ENCODE measurements at places on chromosomes 7 and 10.
A peak's percentile ranks its signal among the peaks of the same experiment; 100 is the strongest.

- DNase-seq = peak; percentile 60
Measured at GRCh38 chr7:108459922-108460551, 3.8 kb upstream of the NRCAM start.

DNA sequence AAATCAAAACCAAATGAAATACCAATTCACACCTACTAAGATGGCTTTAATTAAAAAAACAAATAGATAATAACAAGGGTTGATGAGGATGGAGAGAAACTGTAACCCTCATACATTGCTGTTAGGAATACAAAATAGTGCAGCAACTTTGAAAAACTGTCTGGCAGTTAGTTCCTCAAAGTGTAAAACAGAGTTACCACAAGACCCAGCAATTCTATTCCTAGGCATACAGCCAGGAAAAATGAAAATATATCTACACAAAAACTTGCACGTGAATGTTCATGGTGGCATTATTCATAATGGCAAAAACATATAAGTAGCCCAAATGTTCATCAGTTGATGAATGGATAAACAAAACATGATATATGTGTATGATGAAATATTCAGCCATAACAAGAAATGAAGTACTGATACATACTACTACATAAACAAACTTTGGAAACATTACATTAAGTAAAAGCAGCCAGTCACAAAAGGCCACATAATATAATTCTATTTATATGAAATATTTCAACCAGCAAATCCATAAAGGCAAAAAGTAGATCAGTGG lies 83.5 kb downstream of the BRAF start:
- DNase-seq = no peak

GRCh38 chr7:132739271-132739955 lies 163.1 kb upstream of the PLXNA4 start:
- no peak for DNase-seq

DNA sequence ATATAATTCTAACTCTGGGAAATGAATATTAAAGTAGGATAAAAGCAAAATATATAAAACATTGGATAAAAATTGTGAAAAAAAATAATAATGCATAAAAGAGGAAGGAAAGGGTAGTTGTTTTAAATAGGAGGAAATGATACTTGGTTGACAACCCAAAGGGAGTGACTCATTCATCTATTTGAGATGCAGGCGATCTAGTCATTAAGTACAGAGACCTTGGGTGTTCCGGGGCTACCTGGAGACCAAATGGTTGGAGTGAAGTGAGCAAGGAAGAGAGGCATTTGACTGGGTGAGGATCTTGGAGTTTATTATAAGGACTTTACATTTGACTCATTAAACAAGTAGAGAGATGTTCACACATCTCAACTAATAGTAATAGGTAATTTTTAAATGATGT lies 111.0 kb downstream of the LRRTM3 start:
- no peak for DNase-seq

- no peak for DNase-seq
Measured at GRCh38 chr10:30189238-30189580, 129.8 kb upstream of the JCAD start.

DNA sequence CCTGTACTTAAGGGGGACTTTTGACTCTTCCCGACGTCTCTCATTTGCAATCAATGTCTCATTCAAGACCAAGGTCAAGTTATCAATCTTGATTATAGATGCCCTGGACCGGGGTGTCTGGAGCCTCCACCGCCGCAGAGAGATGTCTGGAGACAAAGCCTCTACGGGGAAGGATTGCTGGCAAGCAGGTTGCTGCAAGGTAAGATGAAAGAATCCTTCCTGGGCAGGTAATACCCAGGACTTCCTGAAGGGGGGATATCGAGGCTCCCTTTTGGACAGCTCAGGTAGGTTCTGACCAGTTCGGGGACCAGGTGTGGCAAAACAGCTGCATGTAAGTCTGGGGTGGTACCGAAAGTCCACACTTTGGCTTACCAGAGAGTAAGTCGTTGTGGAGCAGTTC lies 12.5 kb upstream of the CUX1 start:
- no peak for DNase-seq

DNA sequence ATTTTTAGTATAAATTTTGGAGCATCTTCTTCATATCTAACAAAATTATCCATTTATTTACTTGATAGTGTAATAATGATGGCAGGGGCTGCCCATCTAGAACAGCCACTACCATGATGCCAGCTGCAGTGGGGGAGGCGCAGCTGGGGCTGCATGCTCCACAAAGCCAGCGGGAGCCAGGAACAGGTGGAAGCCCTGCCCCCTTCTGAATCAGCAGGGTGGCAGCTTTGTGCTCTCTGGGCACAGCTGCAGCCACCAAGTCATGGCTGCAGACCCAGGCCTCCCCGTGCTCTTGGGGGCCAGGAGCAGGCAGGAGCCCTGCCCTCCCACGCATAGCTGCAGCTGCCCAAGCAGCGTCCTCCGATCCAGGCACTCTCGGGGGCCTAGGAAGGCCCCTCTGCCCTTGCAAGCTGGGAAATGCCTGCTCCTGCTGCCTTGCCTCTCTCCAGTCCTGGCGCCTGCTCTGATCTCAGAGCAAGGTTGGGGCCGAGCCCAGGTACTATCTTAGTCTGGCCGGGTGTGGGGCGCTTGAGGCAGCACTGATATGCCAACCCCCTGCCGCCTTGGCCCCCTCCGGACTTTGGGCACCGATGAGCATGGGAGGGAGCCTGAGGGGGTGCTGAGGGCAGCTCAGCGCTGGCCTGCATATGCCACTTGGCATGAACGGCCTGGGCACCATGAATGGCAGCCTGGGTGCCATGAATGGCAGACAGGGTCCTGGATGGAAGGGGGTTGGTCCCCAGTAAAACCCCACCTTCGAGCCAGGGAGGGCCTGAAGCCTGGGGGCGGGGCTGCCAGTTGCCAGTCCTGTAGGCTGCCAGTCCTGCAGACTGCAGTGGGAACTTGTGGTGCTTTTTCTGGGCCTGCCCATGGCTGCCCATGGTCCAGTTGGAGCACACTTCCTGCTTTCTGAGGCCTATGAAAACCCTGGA lies 1110.8 kb upstream of the POT1 start:
- no peak for DNase-seq

DNA sequence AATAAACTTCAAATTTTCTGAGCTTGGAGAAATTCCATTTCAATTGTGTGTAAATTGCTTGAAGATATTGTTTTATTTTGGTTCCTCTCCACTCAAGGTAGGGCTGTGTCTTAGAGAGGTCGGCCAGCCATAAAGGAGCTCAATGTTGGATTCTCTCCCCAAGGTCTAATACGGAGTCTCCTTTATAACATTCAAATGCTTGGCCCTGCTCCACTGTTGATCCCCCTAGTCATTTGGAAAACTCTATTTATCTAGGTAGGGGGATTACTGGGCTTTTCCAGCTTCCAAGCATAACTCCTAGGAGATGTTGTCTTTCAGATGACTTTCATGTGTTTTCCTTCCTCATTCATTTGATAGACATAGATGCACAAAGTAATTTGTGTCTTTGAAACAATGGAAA lies 170.9 kb downstream of the LRMDA start:
- DNase-seq = no peak

- DNase-seq = peak; percentile 53
Measured at GRCh38 chr10:5817322-5818047, 4.3 kb upstream of the GDI2 start.

Measured in GM20000 (cell line).